ENCODE measurements at places on chromosomes 2 and 18. TPM values are rescaled to one million over a fixed set of nuclear protein-coding genes. Genes with fewer than 3 reads are reported as not detected.

TCF7L1 gene
- total RNA-seq = 7.3 TPM

PCARE gene
- not detected for total RNA-seq

DNA sequence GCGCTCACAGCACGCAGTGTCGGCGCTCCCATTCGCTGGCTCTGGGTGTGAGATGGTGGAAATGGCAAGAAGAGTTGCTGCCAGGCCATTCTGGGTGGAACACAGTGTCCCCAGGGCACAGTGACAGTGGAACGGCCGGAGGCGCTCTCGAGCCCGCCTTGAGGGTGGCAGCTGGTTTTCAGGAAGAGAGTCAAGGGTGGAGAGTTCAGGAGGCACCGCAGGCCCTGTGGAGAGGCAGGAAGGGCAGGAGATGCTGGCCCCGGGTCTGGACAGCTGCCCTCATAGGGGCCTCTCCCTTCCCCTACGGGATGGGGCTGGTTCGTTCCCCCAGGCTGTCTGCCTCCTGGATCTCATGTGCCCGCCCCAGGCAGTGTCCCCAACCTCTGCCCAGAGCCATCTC is 12.5 kb downstream of the GPC1 start:
- DNase-seq = peak; percentile 67
- H3K4me3 ChIP-seq = no peak overlapping the region
- H3K36me3 ChIP-seq = no peaks in the 10 kb centered on the region
- no peaks in the 10 kb centered on the region for H3K27me3 ChIP-seq
- no peak overlapping the region for H3K27ac ChIP-seq

DNA sequence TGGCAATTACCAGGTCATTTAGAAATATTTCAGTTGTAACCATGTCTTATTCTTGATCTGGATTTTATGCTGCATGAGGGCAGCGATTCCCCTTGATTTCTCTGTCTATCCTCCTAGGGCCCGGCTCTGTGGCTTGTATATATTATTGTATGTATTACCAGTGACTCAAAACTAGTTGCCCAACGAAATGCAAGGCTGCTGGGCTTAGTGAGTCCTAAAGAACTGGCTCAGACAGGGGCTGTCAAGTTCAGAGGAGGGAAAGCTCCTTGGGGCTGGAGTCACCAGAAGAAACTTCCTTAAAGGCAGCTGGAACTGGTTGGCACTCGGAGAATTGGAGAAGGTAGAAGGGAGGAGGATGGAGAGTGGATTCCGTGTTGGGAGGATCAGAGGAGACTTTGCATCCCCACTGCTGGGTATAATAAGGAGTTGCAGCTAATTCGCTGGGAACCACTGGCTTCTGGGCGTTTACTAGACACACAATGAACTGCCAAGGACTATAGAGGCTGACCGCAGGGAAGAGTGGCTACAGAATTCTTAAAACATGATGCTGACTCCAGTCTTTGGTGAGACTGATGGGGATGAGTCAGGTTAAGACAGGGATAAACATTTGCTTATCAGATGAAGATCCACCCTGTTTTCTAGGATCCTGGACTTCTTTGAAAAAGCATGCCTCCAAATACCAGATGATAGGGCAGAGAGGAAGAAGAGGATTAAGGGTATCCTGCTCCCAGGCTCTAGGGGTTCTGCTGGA is 104.3 kb downstream of the PRKCE start:
- H3K4me1 ChIP-seq = peaks cover 3% of the 10 kb centered on the region
- no peak for DNase-seq

DNA sequence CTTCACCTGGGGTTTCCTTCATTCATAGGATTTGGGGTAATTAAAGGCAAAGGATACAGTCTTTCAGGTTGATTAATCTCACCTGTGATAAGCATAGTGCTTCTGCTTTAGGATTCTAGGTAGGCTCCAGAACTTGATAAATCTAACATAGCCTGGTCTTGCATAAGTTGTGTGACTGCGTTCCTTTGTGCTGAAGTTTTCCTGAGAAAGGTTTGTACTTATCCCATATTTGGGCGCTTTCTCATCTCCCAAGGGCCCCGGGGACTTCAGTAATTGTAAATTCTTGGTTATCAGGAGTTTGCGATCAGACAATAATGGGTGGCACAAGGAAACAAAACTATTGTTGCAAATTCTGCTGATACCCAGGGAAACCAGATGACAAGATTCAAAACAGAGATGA is 53.1 kb downstream of the MTCL1 start:
- no peak for DNase-seq

Measured in upper lobe of left lung (tissue), 6 donors.